CD4-positive, alpha-beta T cell (primary cell): ENCODE measurements at places on chromosomes 1 and 21.

DNA sequence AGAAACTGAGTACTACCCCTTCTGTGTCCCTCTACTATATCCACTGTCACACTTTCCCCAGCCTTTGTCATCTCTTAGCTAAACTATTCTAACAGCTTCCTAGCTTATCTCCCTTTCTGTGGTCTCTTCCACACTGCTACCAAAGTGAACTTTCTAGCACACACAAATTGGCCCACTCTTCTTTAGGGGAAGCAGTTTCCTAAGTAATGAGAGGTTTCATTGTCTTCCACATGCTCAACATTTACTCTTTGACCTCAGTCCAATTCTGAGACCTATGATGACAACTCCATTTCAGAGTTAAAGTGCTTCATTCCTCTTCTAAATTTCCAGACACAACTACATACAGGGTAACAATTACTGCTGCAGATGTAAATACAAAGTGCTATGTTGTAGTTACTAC lies 32.9 kb downstream of the SCYL3 start:
- no peak for DNase-seq

DNA sequence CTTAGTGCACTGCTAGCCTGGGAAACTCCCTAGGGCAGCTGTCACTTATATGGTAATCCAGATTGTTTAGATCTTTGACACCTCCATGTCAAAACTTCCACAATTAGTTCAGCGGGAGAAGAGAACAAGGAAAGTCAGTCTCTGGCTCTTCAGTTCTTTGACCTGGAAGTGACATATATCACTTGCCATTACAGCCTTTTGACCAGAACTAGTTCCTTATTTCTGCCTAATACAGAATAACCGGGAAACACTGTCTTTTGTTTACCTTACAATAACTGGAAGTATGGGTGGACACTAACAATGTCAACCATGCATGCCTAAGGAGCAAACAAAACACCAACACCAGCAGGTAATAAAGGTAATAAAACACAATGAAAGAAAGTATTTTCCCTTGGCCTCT lies 68.3 kb downstream of the C4BPA start:
- DNase-seq: no peak

DNA sequence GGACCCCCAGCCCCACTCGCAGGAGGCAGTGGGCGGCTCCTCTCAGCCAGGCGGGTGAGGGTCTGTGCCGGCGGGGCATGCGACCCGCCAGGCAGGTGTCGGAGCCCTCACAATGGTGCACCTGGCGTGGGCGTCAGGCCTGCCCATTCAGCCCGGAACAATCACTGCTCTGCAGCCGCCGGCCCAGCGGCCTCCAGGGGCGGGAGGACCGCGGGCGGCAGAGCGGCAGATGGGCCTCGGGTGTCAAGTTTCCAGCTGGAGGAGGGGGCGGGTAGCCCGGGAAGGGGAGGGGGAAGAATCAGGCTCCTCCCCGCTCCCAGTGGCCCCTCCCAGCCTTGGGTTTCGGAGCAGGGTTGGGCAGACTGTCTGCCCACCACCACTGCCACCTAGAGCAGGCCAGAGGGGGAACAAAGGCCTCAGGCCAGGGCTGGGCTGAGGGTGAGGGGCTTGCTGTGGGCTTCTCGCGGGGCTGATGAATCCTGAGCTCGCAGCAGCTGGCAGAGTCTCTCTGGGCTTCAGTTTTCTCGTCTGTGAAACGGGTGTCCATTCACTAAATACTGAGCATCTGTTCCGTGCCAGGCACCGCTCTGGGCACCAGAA lies 39.5 kb upstream of the CASZ1 start:
- DNase-seq: no peak

DNA sequence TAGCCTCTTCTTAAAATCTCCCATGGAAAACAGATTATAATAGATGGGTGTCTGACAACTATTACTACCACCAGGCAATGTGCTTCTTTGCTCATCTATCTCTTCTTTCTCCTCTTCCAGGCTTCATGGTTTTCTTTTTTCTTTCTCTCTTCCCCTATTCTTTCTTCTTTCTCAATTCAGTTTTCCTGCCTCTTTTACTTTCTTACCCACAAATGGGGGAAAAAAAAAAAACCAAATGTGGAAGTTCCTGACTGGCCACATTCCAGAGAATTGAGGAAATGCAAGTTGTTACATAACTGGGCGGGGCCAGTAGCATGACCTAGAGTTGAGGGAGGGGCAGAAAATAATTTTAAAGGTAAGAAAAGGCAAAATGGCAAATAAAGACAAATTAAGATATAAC lies 10.9 kb upstream of the SMG7 start:
- no peak for DNase-seq
